ENCODE measurements at places on chromosomes 12 and 14.

DNA sequence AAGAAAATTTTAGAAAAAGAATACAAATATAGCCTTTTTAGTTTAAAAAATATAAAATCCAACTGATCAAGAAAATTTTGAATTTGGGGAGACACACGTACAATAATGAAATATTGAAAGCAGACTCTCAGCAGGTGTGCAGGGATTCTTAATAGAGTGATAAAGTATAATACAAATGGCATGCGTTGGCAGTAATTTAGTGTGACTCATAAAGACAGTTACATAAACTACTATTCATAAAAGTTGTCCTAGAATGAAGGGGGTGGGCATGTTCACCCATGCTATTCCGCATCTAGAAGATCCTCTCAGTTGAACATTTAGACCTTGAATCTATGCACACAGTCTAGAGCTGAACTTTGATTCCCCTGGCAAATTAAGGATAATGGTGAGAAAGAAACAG, 200.4 kb upstream of the AVPR1A start:
- no peak for DNase-seq

DNA sequence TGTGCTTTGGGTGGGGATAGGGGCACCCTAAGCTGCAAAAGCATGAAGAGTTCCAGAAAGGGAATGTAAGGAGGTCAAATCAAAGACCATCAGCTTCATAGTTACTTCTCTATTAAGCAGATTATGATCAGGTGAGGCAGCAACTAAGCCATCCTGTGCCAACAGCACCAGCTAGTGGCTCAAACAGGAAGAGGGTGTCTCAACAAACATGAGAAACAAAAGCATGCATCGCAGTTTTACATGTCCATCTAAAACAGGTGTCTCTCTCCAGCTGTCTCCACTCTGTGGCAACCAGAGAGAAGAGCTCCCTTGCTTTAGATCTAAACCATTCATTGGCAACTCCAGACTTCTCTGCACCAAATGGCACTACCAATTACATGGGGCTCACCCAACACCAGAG, 52.9 kb downstream of the ACTN1 start:
- DNase-seq: no peak

- DNase-seq: peak; percentile 57
These were observed 56.1 kb downstream of the BMP4 start for GRCh38 chr14:53900499-53900898.

- no peak for DNase-seq
These were observed 11.9 kb downstream of the KCNH3 start for GRCh38 chr12:49550693-49551252.

- no peak for DNase-seq
These were observed 26.6 kb downstream of the PPP2R5C start for GRCh38 chr14:101788016-101788635.

DNA sequence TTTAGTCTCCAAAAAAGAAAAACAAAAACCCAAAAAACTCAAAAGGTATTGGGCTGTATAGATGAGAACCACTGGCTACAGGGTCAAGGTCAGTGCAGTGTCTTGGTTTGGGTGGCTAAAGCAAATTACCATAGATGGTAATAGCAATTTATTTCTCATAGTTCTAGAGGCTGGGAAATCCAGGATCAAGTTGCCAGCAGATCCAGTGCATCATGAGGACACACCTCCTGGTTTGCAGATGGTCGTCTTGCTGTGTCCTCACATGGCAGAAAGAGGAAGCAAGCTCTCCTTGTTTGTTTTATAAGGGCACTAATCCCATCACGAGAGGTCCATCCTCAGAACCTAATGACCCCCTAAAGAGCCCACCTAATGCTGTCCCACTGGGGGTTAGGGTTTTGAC, 11.2 kb downstream of the COX14 start:
- DNase-seq: no peak

GRCh38 chr12:33488036-33488435, 48.4 kb upstream of the SYT10 start:
- no peak for DNase-seq

- DNase-seq: peak; percentile 37
These were observed 982.0 kb upstream of the TMEM132C start for GRCh38 chr12:127284870-127285431.

GRCh38 chr14:22487941-22488340, 101.1 kb downstream of the DAD1 start:
- DNase-seq: no peak

DNA sequence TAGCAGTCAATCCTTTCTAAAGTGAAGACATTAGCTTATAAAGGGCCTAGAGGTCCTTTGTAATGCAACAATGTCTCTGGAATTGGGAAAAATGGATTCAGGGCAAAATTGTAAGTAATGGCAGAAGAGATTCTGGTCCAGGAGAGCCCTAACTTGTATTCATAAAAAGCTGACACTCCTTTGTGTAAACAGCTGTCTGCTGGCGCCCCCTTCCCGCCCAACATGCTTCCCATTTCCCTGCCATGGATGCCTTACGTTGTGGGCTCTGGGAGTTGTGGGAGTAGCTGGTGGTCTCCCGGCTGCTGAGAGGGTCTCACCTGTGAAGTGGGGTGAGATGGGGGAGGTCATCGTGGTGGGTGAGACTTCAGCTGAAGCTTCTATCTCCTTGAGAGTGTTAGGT, 2.3 kb downstream of the ACRBP start:
- peak; percentile 41 for DNase-seq

- no peak for DNase-seq
These were observed 111.7 kb downstream of the SUDS3 start for GRCh38 chr12:118488034-118488433.

DNA sequence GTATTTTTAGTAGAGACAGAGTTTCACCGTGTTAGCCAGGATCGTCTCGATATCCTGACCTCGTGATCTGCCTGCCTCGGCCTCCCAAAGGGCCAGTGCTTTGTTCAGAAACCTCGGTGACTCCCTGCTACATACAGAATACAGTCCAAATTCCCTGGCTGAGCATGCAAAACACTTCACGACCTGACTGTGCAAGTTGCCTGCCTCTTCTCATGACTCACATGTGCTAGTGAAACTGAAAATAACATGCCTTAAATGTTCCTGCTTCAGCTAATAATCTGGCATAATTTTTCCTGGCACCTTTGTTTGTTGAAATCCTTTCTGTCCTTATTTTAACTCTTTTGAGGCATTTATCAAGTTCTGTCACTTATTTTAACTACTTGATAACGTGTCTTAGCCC, 8.2 kb downstream of the DMAC2L start:
- DNase-seq: no peak

- no peak for DNase-seq
These were observed 74.3 kb downstream of the FUT8 start for GRCh38 chr14:65486863-65487262.

DNA sequence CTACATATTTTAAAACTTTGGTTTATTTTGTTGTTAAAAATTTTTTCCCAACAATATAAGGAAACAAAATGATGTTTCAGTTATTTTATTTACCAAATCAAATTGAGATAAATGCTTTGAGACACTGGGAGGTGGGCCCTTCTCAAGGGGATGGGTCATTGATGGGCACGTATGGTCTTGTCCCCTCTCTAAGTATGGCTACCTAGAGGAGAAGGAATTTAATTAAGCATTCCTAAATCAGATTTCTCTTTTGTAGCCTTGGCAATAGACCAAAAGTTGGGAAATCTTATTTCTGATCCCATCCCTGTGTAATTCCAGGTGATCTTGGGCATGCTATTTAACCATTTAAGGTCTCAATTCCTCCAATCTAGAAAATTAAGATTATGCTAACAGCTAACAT, 79.0 kb downstream of the SCN8A start:
- DNase-seq: no peak

- DNase-seq: peak; percentile 70
These were observed 1.5 kb upstream of the FBRSL1 start for GRCh38 chr12:132488127-132489077.

DNA sequence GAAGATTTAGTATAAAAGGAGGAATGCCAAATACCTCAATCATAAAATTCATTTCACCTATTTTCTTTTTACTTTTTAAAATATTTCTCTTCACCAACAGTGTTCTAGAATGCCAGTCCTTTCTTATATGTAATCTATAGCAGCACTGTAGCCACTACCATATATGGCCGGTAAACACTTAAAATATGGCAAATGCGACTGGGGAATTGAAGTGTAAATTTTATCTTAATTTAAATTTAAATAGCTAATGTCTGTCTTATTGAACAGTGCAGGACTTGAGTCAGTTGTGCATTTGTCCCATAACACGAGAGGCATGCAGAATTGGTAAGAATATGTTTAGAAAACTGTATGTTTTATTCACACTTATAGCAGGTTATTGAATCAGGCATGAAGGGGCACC, 50.1 kb downstream of the WASHC4 start:
- DNase-seq: no peak

DNA sequence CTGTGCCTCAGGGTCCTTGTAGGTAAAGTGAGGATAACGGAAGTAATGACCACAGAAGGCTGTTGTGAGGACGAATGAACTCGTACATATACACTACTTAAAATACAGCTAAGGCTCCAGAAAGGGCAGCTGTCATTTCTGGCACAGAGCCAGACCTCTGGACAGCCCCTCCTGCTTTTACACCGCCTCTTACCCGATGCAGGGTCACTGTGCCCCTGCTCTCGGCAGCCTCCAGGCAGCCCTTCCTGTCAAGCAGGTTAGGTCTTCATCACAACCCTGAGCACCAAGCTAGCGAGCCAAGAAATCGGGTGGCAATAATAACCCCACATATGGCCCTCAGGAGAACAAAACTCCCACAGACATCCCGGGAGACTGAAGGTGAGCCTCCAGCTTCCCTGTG, 8.5 kb downstream of the TMEM229B start:
- no peak for DNase-seq

GRCh38 chr12:27571463-27571862, 47.5 kb downstream of the PPFIBP1 start:
- no peak for DNase-seq

DNA sequence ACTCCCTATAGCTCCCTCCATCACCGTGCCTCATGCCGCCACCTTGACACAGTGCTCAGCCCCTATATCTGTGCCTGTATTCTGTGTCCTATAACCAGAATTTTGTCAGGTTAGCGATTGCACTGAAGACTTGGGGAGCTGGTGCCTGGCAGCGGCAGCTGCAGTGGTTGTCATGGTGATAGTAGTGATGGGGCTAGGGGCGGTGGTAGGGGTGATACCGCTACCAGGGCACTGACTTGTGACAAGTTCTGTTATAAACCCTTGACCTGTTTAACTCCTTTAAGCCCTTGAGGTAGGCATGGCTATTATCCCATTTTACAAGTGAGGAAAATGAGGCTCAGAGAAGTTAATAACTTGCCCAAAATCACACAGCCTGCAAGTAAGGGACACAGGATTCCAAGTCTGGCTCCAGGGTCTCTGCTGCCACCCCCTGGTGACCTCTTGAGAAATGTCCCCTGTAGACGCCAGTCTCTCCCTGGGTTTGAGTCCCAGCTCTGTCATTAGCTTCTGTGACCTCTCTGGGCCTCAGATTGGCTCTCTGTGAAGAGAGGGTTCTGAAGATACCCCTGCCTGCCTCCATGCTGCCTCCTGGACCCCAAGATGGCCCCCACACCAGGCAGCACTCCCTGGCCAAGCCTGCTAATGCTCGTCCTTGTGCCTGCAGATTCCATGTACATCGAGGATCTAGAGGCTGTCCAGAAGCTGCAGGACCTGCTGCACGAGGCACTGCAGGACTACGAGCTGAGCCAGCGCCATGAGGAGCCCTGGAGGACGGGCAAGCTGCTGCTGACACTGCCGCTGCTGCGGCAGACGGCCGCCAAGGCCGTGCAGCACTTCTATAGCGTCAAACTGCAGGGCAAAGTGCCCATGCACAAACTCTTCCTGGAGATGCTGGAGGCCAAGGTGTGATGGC, 121.9 kb downstream of the ESRRB start:
- no peak for DNase-seq

- DNase-seq: no peak
These were observed 25.6 kb upstream of the PCNX1 start for GRCh38 chr14:70881549-70882177.

GRCh38 chr12:47408171-47408871, 297.5 kb downstream of the RPAP3 start:
- DNase-seq: no peak

- DNase-seq: no peak
These were observed 20.5 kb downstream of the HPD start for GRCh38 chr12:121838126-121838525.

DNA sequence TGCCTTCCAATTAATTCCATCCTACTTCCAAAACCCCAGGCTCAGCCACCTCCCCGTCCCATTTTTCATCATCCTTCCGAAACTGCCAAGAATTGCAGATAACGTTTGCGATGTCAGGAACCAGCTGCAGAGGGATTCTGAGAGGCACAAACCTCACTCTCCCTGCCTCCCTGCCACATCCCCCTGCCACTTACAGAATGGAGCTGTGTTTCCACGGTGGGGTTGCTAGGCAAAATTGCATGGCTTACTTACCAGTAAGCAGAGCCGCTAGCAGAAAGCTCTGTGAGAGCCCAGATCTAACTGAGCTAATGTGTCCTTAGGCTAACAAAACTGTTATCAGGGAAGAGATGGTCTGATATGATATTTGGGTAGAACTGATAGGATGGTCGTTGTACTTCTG, 127.4 kb downstream of the KCNK10 start:
- no peak for DNase-seq

DNA sequence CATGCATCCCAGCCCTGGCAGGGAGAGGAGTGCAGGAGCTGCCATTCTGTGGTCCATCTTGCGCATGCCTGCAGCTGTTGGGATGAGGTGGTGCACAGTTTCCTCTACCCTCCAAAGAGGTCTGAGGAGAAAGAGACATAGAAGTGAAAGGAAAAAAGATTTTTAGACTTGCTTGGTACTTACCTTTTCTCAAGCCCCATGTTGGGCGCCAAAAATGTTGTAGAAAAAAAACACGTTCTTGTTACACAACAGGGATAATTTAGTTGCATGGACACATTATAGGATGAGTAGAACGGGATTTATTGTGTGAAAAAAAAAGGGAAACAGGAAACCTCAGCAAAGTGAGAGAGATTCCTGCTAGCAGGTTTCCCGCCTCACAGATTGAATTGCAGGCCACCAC, 244.4 kb upstream of the GARIN2 start:
- no peak for DNase-seq

- DNase-seq: no peak
These were observed 144.0 kb downstream of the RAD51B start for GRCh38 chr14:67963545-67963944.

GRCh38 chr12:121576851-121577391, 3.9 kb downstream of the KDM2B start:
- DNase-seq: no peak

- DNase-seq: no peak
These were observed 1089.5 kb downstream of the BCL11B start for GRCh38 chr14:98182393-98183055.

GRCh38 chr14:57869617-57870016, 3.7 kb upstream of the SLC35F4 start:
- DNase-seq: no peak

- DNase-seq: no peak
These were observed 4.7 kb upstream of the C1R start for GRCh38 chr12:7096979-7097378.

GRCh38 chr14:81829447-81829846, 295.8 kb upstream of the SEL1L start:
- DNase-seq: peak; percentile 16

DNA sequence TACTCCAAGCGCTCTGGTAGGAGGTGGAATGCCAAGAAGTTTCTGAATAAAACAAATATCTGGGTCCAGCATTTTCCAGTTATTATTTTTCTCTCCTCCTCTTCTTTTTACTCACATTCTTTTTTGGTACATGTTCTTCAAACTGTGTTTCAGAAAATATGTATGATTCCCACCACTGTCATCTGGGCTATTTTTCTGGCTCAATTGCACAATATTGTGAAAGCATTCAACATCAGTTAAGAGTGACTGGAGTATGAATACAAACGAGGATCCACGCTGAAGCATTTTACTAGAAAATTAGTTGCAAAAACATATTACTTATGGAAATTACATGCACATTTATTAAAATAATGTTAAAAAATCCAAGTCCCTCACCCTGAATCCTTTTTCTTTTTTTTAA, 61.5 kb downstream of the KCNMB4 start:
- DNase-seq: no peak
